Activated T-cell treated with anti-CD3 and anti-CD28 coated beads, Interleukin-2, amount 50 U/mL, for 72 hours (primary cell): ENCODE measurements at places on chromosomes 2 and 18.

- DNase-seq, result no peak
Observed at GRCh38 chr2:162379719-162380580, 36.0 kb downstream of the GCA start.

GRCh38 chr2:140269000-140269399 is 1488.8 kb upstream of the NXPH2 start:
- no peak for DNase-seq

DNA sequence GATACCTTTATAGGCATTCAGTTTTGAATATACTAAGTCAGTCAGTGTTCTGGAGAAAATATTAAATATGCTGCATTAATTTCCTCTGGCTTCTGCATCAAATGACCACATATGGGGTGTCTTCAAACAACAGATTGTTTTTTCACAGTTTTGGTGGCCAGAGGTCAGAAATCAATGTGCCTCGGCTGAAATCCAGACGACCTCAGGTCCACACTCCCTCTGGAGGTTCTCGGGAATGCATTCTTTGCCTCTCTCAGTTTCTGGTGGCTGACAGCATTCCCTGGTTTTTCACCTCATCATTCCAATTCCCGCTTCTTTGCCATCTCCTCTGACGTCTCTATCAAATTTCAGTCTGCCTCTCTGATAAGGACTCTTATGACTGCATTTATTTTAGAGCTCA is 142.3 kb downstream of the ZNF407 start:
- DNase-seq, result no peak

DNA sequence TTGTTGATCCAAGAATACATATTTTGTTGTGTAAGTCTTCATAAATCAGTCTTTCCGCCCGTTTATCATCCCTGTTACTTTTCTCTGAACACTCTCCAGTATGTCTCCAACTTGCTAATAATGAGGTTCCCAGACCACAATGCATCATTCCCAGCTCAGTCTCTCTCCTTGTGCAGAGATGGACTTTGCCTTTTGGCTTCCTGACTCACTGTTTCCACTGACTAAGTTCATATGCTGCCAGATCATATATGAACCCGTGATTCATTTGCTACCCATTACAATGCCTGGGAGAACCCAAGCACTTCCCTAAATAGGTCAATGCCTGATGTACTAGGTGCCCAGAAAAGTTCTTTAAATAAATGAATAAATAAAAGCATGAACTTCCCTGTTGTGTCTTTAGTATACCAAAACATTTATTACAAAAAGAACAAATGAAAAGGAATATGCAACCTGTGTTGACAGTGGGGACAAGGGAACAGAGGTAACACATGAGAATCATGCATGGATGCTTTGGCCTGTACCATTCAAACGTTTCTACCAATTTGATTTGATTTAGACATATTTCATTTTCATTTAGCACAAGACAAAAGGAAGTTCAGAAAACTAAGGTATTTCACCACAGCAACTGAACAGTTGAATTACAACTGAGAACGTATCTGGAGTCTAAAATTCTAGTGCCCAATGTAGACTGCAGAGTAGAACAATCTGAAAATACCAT is 215.4 kb upstream of the HNRNPA3 start:
- DNase-seq, result peak; percentile 62

GRCh38 chr2:235600926-235601325 is 107.1 kb downstream of the AGAP1 start:
- no peak for DNase-seq
